ENCODE measurements at places on chromosomes 4 and X.

DNA sequence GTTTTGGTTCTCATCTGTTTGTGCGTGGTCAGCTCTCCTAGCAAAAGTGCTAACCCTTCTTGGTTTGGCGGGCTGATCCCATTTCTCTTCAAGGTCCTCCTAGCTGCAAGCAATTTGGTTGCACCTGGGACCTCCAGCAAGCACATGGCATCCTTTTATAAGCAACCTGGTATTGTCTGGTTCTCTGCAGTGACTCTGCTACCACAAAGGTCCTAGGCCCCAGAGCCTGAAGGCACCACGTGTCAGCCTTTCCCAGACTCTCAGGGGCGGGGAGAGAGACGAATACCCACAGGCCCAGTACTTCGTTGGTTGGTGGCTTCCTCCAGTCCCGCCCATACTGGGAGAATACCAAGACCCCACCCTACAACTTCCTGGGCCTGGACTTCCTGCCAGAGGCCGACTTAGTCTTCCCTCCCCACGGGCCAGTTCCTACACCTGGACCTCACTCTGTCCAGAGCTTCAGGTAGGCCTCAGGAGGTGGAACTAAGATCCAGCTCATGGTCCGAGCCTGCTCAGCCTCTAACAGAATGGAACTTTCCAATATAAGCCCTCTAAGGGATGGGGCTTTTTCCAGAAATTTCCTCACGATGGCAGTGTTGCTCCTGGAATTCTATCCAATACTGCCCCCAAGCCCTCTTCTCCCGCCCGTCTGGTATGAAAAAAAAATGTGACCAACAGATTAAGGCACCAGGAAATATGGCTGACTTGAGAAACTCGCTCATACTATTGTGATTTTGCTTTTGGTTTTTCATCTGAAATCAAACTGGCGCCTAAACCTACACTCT is 192.5 kb upstream of the STK26 start:
- DNase-seq = peak; percentile 75

DNA sequence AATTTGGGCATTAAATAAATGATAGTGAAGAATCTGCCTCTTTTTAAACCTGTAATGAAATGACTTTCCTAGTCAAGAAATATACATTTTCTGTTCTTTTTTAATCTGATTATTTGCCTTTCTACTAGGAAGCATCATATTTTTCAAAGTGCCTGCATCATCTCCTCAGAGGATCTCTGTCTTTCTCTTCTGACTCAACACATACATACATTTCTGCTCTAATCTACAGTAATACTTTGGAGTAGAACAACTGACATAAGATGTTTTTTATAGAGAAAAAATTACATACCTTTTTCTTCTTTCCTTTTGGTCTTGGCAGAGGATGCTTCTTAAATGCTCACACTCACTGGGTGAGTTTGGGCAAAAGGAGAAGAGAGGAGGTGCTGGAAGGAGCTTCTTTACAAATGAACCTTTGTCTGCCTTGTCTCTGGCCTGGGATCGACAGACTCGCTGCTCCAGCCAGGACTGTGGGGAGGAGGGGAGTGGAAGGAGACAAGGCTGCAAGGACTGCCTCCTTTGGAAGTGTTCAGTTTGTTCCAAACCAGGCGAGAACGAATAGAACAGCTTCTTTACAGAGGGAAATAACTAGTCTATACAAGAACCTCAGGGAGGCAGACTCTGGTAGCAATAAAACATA is at the start of gene SCRG1:
Gene SCRG1, minus strand, starts transcription at position 338 of the 637 bp plus-strand sequence. CDS start 7,702 bp downstream, outside the sequence.
- DNase-seq = no peak

- no peak for DNase-seq
Observed at GRCh38 chr4:111977419-111977965, 167.8 kb upstream of the FAM241A start.

GRCh38 chrX:108299101-108299591 is 139.1 kb downstream of the COL4A6 start:
- DNase-seq = no peak
